ENCODE measurements at places on chromosomes 3 and 15.

DNA sequence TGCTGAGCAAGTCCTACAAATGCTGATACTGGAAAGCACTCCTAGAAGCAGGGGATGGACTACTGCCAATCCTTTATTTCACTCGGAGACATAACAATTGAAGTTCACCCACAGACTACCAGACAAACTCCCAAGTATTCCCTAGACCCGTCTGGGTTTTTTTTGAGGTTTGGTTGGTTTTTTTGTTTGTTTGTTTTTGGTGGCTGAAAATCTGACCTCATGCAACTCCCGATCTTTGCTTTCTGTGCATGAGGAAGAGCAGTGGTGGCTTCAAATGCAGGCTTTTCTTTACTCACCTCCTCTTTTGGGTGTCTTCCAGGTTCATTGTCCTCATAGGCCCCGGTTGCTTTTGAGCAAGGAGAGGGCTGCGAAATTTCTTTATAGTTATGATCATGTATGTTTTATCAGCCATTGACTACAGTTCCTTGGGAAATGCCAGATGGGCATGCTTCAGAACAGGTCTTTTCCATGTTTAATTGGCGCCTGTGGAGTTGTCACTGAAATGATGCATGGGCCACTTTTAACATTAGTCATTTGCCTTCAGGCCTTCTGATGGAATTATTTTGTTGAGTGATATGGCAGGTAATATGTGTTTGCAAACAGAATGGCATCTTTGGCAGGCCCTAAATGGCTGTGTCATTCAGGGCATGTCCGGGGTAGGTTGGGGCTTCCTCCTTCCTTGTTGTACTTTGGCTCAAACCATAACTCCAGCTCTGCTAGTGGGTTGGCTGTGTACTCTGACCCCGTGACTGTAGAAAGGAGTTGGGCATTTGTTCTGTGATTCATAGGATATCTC is 81.3 kb upstream of the ZBED2 start:
- no peak for DNase-seq
- no peaks in the 10 kb centered on the region for H3K4me1 ChIP-seq
- H3K27me3 ChIP-seq = no peaks in the 10 kb centered on the region
- H3K4me3 ChIP-seq = no peak overlapping the region
- H3K27ac ChIP-seq = no peak overlapping the region
- H3K36me3 ChIP-seq = no peaks in the 10 kb centered on the region

GRCh38 chr3:21942328-21942727 is 191.3 kb upstream of the ZNF385D start:
- DNase-seq = peak; percentile 96
- no peak overlapping the region for H3K27ac ChIP-seq
- no peak overlapping the region for H3K4me3 ChIP-seq
- no peaks in the 10 kb centered on the region for H3K36me3 ChIP-seq
- H3K4me1 ChIP-seq = no peaks in the 10 kb centered on the region

DNA sequence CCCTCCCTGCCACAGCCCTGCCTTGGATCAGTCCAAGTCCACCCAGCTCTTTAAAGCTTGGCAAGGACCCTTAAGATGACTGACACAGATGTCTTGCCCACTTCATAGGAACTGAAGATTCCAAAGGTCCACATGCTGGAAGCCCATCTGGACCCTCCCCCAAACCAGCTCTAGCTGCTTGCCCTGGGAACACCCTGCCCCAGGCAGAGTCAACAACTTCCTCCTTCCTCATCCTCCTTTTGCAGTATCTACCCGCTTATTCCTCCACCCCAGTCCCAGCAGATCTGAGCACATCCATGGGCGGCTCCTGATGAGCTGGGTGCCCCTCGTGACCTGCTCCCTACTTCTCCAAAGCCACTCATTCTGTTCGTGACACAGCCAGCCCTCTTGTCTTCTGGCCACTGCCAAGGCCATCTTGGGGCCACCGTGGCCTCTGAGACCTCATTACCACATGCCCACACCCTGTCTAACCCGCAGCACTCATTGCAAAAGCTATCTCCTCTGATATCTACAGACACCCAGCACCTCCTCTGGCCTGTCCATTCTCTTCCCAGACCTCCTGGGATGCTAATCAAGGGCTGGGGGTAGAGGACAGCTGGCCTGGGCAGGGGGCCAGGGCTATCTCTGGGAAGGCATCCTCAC is 2.0 kb upstream of the PFKFB4 start:
- no peaks in the 10 kb centered on the region for H3K27me3 ChIP-seq
- no peak overlapping the region for H3K4me3 ChIP-seq
- peaks cover 7% of the 10 kb centered on the region for H3K4me1 ChIP-seq
- H3K36me3 ChIP-seq = no peaks in the 10 kb centered on the region
- no peak for DNase-seq

- peak; percentile 66 for DNase-seq
- no peaks in the 10 kb centered on the region for H3K27me3 ChIP-seq
- no peaks in the 10 kb centered on the region for H3K36me3 ChIP-seq
- H3K27ac ChIP-seq = peak overlapping the region; percentile 87
- H3K4me1 ChIP-seq = peaks cover 38% of the 10 kb centered on the region
- H3K4me3 ChIP-seq = no peak overlapping the region
Observed at GRCh38 chr3:195153653-195154052, 117.3 kb downstream of the XXYLT1 start.

DNA sequence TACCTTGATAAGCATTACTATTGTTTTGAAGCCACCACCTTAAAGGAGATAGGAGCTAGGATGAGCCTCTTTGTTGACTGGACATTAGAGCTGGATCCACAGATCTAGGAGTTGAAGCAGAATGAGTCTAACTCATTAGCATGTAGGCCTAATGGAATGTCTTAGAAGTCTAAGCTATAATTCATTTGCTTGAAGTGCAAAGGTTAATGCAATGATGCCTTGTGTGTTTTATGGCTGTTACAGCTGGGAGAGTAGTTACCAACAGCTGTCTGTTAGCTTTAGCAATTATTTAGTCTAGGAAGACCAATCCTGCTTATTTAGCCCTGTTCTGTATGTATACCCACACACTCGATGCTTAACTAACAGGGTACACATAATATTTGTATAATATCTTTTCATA is 419.3 kb downstream of the TUSC7 start:
- DNase-seq = no peak

DNA sequence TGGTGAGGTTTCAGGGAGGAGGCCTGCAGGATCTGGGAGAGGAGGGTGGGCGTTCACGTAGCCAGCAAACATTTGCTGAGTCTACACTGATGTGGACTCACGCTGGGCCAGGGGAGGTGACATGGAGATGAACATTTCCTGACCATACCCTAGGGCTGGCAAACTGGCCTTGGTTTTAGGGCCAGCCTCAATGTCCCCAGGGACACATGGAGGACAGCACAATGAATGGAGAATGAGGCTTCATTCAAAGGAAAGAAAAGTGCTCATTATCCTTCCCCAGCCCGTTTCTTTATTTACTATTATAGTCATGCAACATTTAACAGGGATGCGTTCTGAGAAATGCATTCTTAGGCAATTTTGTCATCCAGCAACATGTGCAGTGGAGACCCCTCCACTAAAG is 26.8 kb downstream of the ACAN start:
- DNase-seq = no peak
- H3K27me3 ChIP-seq = no peaks in the 10 kb centered on the region
- no peaks in the 10 kb centered on the region for H3K36me3 ChIP-seq

GRCh38 chr3:36512555-36512954 is 132.3 kb downstream of the STAC start:
- peaks cover 3% of the 10 kb centered on the region for H3K4me1 ChIP-seq
- H3K4me3 ChIP-seq = no peak overlapping the region
- H3K36me3 ChIP-seq = no peaks in the 10 kb centered on the region
- no peaks in the 10 kb centered on the region for H3K27me3 ChIP-seq
- DNase-seq = no peak
- H3K27ac ChIP-seq = no peak overlapping the region

- DNase-seq = no peak
- no peak overlapping the region for H3K4me3 ChIP-seq
- no peaks in the 10 kb centered on the region for H3K27me3 ChIP-seq
- no peaks in the 10 kb centered on the region for H3K36me3 ChIP-seq
- H3K4me1 ChIP-seq = peaks cover 5% of the 10 kb centered on the region
Observed at GRCh38 chr3:81651139-81651538, 110.3 kb downstream of the GBE1 start.

DNA sequence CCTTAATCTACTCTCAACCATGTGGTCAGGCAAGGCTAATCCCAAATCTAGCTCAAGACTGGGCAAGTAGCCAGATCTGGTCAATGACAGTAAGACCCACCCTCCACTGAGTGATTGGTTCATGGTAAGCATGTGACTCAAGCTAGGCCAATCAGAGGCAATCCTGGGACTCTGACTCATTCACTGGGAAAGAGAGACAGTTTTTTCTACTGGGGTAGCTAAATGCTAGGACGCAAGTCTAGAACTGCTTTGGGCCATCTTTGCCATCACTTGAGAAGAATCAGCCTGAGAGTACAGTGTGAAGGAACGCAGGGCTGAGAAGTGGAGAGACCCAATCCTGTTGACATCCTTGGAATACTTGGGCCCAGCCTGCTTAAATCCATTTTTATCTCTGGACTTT is 9.4 kb upstream of the RAD18 start:
- H3K4me3 ChIP-seq = no peak overlapping the region
- no peaks in the 10 kb centered on the region for H3K4me1 ChIP-seq
- H3K36me3 ChIP-seq = no peaks in the 10 kb centered on the region
- peaks cover 3% of the 10 kb centered on the region for H3K27me3 ChIP-seq
- DNase-seq = no peak

DNA sequence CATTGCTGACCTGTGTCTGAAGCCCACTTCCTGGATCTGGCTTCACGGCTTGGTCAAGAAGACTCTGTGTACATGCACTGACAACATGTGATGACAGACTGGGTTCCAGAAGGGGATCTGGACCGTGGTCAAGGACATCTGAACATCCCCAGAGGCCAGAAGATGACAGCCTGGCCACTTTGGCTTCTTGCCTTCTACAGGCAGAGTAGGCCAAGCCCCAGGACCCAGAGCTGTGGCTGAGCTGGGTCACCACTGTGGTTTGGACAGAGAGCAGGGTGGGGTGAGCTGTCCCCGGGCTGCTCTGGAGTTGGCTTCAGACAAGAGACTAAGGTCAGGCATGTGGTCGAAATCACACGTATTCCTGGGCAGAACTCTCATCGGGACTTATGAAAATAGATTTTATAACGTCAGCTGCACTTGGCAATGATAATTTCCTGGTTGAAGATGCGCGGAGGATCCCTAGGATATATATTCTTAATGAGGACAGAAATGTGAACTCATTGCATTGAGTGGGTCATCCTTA is 114.1 kb upstream of the FRMD4B start:
- H3K36me3 ChIP-seq = no peaks in the 10 kb centered on the region
- H3K27ac ChIP-seq = no peak overlapping the region
- peaks cover 23% of the 10 kb centered on the region for H3K4me1 ChIP-seq
- peak; percentile 60 for DNase-seq
- H3K4me3 ChIP-seq = no peak overlapping the region

- no peaks in the 10 kb centered on the region for H3K4me1 ChIP-seq
- no peaks in the 10 kb centered on the region for H3K27me3 ChIP-seq
- no peak for DNase-seq
- no peak overlapping the region for H3K4me3 ChIP-seq
Observed at GRCh38 chr3:104868291-104868690, 498.4 kb upstream of the ALCAM start.

DNA sequence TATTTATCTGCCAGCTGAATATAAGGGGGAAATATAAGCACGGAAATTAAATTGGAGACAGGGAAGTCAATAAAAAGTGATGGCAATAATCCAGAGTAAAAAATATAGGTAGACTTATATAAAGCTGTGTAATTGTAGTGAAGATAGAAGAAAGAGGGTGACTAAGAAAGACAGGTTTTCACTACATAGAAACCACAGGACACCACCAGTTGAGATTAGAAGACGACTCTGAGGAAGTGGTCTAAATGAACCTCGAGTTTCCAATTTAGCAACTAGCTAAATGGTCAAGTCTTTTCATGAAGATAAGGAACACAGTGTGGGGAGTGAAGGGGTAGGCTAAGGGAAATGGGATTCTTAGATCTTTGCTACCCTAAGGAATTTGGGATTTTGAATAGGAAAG is 188.8 kb upstream of the ARL6 start:
- H3K36me3 ChIP-seq = no peaks in the 10 kb centered on the region
- no peak for DNase-seq
- H3K4me3 ChIP-seq = no peak overlapping the region
- H3K27me3 ChIP-seq = no peaks in the 10 kb centered on the region
- no peak overlapping the region for H3K27ac ChIP-seq

- no peaks in the 10 kb centered on the region for H3K36me3 ChIP-seq
- H3K27me3 ChIP-seq = no peaks in the 10 kb centered on the region
- H3K27ac ChIP-seq = no peak overlapping the region
- no peaks in the 10 kb centered on the region for H3K4me1 ChIP-seq
Observed at GRCh38 chr3:129738172-129738571, 131.7 kb upstream of the PLXND1 start.

DNA sequence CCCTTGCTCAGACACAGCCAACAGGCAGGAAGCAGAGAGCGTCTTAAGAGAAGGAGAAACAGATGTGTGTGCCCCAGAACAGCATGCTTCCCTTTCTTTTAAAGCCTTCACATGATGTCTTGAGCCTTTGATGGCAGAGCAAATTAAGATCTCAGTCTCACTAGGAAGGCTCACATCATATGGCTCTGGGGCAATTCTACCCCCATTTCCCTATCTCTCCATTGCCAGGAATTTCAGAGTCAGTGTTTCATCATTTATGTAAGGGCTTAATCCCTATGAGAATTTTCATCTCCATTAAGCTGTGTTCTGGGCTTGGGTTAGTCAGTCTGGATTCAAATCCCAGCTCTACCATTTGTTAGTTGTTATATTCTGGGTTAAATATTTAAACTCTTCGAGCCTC is 41.4 kb upstream of the GLCE start:
- no peak for DNase-seq
- no peak overlapping the region for H3K27ac ChIP-seq
- no peaks in the 10 kb centered on the region for H3K27me3 ChIP-seq
- no peak overlapping the region for H3K4me3 ChIP-seq

DNA sequence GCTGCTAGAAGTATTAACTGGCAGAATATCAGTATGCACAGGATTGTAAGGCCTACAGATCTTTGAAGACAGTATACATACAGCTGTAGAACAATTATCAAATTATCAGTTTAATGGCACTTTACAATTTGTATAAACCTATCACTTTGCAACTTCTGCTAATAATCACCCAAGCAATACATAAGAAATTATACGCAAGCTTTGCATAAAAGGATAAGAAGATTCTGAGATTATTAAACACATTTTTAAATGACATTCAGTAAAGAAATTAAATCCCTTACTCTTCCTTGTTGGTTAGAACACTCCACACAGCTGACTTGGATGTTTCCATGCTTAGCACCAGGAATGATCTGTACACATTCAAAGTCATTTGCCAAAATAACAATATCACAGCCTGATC is 46.8 kb downstream of the DMXL2 start:
- H3K27ac ChIP-seq = no peak overlapping the region
- DNase-seq = no peak
- H3K27me3 ChIP-seq = no peaks in the 10 kb centered on the region
- no peak overlapping the region for H3K4me3 ChIP-seq

DNA sequence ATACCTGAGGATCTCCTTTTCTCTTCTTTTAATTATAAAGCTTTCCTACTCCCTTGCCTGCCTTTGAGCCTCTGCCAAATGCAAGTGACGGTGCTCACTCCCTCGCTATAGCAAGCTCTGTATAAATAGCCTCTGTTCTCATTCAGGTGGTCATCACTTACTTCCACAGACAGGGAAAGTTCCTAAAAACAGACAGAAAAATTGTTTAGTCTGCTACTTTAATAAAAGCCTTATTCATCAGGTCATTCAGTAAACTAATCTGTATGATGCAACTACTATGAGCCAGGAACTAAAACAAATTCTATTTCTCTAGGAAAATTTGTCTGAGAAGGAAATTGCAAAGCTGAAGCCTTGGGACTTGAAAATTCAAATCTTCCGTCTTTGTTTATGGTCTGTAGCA is 10.2 kb upstream of the DLG1 start:
- no peaks in the 10 kb centered on the region for H3K36me3 ChIP-seq
- peaks cover 3% of the 10 kb centered on the region for H3K4me1 ChIP-seq
- peak; percentile 36 for DNase-seq
